ENCODE measurements at places on chromosomes 5 and 9.

DNA sequence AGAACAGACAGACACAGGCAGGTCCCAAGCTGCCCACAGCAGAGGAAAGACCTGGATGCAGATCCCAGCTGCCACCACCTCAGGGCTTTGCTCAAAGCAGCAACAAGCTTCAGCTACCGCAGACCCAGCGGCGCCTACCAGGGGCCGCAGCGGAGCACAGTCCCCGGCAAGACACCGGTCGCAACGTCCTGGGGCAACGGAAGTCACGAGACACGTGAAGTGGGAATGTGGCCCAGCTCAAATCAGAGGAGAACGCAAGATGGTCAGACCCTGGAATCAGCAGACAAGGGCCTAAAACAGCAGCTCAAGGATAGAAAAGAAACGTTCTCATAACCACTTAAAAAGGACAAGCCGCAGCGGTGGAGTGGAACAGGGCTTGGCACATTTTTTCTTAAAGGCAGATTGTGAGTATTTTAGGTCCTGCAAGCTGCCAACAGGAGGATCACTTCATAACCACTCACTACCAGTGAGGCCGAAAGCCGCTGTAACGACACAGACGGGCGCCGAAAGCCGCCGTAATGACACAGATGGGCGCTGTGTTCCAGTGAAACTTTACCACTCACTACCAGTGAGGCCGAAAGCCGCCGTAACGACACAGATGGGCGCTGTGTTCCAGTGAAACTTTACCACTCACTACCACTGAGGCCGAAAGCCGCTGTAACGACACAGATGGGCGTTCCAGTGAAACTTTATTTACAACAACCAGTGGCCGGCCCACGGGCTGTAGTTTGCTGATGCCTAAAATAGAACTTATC is 21.7 kb downstream of the SLC9A3 start:
- DNase-seq, result no peak

DNA sequence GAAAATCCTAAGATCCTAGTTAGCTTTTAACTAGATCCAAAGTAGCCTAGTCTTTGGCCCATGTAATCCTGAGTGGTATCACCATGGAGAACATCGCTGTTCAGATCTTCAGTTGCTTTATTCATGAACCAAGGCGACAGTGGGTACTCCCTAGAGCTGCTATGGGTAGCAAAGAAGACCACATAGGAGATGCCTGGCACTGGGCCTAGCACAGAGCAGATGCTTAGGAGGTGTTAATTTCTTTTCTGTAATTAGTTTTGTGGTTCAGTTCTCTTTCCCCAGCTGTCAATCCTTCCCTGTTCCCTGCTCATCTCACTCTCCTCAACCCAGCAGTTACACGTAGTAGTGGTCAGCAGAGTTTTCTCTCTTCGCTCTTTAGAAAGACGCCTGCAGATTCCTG is 9.3 kb downstream of the CAST start:
- DNase-seq, result no peak

- DNase-seq, result peak; percentile 36
Measured at GRCh38 chr9:36748322-36748899, 175.7 kb downstream of the MELK start.

DNA sequence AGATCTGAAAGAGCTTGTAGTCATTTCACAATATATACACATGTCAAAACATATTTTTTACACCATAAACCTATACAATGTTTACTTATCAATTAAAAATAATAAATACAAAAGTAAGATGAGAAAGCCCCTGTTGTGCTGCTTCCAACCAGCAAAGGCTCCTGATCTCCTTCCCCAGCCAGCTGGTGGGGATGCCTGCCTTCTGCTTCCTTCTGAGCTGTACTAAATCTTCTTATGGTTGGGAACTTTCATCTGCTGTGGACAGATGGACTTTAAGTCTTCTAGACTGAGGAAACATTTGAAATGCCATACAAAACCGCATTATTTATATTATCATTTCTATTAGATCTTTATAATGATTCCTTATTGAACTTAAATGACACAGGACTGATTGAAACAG is 745.3 kb upstream of the CHD1 start:
- no peak for DNase-seq

- DNase-seq, result no peak
Measured at GRCh38 chr5:67639313-67639712, 442.7 kb upstream of the CD180 start.

DNA sequence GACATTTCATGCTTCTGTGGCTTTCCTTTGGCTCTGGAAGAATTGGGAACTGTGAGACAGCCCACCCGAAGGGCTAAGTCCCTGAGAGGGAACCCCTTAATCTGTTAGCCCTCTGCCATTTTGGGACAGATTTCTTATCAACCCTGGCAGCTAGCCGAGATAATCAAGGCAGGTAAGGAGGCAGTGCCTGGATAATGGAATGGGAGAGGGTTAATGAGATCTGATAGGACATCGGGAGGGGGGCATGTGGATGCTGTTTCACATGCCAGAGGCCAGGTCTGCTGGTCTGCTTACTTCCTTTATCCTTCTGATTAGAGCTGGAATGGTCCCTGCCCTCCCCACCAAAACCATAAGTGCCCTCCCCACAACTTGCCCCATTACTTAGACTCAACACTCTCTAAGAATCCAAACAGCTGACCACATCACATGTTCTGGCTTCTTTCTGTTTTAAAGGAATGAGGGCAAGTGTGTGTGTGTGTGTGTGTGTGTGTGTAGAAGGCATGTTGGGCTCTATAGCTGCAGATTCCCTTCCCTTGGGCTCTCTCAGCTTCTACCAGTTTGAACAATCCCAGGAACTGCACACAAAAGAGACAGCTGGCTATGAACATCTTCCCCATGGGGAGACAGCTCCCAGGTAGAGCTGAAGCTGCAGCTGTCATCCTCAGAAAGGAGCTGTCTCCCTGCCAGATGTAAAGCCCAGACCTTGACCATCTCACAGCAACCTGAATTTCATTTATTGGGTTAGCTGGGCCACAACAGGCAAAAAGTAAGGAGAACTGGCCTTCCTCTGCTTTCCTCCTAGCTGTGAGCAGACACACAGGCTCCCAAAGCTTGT is 221.3 kb downstream of the PIK3R1 start:
- no peak for DNase-seq

- DNase-seq, result peak; percentile 37
Measured at GRCh38 chr5:38994324-38994927, 79.8 kb downstream of the RICTOR start.

DNA sequence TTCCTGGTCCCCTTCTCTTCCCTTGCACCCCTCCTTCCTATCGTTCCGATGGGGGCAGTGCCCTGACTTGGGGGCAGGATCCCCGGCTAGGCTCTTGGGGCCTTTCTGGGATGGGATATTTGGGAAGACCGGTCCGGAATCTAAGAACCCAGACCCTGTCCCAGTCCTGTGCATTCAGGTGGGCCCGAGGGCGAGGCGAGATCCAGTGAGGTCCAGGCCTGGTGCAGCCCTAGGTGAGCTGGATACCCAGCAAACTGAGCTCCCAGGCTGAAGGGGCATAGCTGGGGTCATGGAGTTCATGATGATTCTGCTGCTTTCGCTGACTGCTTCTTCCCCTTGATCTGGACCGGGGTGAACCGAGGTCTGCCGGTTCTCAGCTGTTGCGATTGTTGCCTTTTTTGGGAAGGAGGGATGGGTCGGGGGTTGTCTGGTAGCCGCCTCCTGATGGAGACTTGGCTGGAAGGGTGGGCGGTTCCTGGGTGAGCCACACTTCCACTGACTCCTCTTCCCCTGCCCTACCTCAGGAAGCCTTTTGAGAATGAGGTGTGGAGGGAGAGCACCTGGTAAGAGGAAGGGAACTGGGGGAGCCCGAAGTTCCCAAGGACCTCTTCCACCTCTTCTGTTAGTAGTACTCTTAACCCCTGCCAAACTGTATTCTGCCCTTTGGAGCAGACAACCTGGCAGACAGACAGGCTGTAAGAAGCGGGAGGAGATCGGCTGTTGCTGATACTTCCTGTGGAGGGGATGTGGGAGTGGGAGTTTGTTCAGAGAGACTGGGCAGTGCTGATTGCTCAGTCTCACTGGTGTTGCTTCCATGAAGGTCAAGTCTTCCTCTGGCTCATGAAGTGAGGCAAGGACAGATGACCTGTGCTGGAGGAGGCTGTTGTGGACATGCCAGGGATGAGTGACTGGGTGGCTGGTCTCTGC is 1.0 kb downstream of the LRRC8A start:
- peak; percentile 19 for DNase-seq

DNA sequence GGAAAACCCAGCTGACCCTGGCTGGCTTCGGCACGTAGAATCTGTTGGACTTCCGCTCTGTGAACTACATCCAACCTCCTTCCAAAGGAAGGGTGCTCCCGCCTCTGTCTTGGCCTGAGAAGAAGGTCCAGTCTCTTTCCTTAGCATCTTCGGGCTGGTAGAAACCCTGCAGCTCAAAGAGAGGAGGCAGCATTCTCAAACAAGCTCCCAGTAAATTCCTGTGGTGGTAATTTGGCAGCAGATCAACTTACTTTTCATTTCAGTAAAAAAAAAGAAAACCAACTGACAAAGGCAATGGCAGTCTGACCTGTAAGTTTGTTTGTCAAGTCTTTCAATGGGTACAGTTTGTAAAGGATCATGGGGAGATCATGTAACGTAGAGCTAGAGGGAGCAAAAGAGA is 176.7 kb downstream of the MED10 start:
- DNase-seq, result no peak

DNA sequence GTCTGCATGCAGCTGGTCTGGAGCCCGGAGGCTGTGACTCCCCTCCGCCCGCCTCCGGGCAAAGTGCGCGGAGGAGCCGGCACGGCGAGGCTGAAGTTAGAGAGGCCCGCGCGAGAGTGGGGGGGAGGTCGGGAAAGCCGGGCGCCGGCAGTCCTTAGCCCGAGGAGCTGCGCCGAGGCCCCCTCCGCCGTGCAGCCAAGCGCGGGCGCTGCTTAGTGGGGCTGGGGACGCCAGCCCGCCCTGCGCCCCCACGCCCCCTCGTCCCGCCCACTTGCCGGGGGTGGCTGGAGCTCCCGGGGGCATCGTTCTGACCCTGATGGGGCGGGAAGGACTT is 403 bp downstream of the NINJ1 start:
- peak; percentile 85 for DNase-seq

DNA sequence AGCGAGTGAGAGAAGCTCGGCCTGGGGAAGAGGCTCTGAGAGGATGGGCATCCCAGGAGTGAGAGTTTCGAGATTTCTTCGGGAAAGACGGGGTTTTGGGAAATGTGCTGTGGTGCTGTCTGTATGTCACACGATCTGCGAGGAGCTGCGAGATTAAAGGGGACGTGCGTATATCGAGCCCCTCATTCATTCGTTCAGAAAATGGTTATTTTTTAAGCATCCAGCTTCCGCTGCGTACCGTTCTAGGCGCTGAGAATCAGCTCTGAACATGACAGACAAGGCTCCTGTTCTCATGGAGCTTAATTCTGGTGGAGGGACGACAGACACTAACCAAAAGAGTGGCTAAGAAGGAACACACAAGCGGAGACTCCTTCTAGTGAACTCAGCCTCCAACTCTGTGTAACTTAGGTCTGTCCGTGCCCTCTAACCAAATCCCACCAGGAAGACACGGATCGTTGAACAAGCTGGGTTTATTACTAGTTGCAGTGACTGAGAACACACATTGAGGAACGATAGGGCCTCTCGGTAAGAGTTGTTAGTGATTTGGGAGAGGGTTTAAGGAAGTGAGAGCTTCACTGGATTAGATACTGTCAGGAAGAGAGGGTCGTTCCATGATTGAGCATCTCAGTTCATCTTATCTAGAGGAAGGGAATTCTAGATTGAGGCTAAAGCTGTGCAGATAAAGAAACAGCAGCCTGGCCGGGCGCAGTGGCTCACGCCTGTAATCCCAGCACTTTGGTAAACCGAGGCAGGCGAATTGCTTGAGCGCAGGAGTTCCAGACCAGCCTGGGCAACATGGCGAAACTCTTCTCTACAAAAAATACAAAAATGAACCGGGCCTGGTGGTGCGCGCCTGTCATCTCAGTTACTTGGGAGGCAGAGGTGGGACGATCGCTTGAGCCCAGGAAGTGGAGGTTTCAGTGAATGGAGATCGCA is 1.0 kb upstream of the FBXW11 start:
- DNase-seq, result no peak

GRCh38 chr5:15966066-15966640 is 213.4 kb downstream of the MARCHF11 start:
- DNase-seq, result no peak

DNA sequence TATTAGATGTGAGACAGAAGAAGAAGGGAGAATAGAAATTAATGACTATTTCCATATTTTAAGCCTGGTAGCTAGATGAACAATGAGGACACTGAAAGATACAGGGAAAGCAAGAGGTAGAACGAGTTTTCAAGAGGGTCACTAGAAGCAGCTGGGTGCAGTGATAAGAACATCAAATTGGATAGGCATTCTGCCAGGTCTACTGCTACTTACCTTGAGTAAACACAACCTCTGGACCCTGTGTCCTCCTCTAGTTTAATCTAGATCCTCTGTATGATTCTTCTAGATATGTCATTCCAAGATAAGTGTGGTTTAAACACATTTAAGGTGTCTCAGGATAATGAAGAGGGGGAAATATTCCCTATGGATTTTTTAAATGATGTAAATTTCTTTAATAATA is 31.2 kb downstream of the OTP start:
- no peak for DNase-seq

GRCh38 chr9:110183208-110184145 is 24.5 kb downstream of the C9orf152 start:
- peak; percentile 62 for DNase-seq

DNA sequence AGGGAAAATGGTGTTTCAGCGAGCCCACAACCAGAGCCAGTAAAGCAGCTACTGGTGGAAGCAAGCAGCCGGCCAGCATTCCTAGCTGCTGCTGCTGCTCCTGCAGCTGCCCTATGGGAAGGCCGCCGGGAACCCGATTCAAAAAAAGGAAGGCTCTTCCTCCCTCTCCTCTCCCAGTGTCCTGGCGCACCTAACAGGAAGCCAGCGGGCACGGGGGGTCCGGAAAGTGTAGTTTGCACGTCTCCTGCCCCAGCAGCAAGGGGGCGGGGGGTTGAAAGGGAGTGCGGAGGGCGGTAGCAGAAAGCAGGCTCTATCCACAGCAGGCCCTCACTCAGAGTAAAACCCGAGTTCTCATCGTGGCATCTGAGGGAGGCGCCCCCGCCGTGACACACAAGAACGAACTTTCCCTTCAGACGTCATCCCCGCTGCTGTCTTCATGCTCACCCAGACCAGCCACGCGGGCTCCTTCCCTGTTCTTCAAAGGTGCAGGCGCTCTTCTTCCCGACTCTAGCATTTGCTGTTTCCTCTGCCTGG is 16.5 kb downstream of the GRXCR2 start:
- DNase-seq, result peak; percentile 62

DNA sequence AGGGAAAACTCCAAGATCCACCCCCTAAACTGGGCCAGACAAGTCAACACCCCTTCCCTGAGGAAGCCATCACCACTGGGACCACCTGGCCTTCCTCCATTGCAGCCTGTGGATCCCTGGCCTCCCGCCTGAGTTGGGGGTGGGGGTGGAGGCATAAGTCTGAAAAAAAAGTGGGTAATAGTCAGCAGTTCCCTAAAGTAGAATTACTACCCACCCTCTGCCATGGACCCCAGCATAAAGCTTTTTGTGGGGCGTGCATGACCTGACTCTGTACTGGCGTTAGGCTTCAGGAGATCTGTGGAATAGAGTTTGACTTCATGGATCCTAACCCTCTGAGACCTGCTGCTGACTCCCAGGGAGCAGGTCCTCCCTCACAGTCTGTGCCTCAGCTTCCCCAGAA is 2.0 kb upstream of the CXXC5 start:
- DNase-seq, result no peak

All from hindlimb muscle (tissue), 1 donor.